ENCODE measurements at places on chromosomes 7 and 10. TPM values are rescaled to one million over a fixed set of nuclear protein-coding genes. Genes with fewer than 3 reads are reported as not detected.

DNA sequence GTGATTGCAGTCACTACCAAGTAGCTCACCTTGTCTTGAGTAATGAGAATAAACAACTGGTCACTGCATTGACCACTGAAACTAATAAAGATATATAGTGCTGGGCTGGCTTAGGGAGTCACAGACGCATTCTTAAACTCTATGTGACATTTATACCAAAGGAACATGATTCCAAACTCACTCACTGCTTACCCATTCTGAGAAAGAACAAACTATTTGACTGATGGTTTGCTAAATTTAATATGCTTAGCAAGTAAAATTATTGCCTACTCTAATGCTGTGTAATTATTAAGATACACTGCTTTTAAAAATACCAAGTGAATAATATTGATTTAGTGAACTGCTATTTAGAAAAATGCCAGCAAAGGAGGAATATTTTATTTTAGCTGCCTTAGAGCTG, 191.1 kb downstream of the LRMDA start:
- DNase-seq = no peak
- H3K4me3 ChIP-seq = no peak overlapping the region
- H3K36me3 ChIP-seq = no peaks in the 10 kb centered on the region

DNA sequence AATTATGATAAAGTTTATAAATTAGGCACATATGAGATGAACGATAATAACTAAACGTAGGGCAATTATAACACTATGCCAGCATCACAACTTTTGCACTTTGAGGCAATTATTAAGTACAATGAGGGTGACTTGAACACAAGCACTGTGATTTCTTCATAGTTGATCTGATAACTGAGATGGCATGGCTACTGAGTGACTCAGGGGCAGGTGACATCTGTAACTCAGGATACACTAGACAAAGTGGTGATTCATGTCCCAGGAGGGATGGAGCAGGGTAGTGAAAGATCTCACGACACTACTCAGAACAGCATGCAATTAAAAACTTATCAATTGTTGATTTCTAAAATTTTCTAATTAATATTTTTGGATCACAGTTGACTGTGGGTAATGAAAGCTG, 98.3 kb upstream of the ARHGAP21 start:
- H3K4me1 ChIP-seq = peaks cover 4% of the 10 kb centered on the region
- no peaks in the 10 kb centered on the region for H3K27me3 ChIP-seq
- no peak overlapping the region for H3K27ac ChIP-seq
- no peak for DNase-seq
- H3K36me3 ChIP-seq = no peaks in the 10 kb centered on the region

The LLCFC1 gene
- total RNA-seq = not detected

The HABP2 gene
- not detected for total RNA-seq
